Heart left ventricle (tissue), 16 donors: ENCODE measurements at places on chromosomes 3 and 15. TPM values are rescaled to one million over a fixed set of nuclear protein-coding genes. Genes with fewer than 3 reads are reported as not detected.

- H3K4me1 ChIP-seq, result peaks cover 38% of the 10 kb centered on the region
- peak; percentile 71 for DNase-seq
- H3K27ac ChIP-seq, result peak overlapping the region; percentile 92
- H3K36me3 ChIP-seq, result peaks cover 37% of the 10 kb centered on the region
- peak overlapping the region; percentile 96 for H3K4me3 ChIP-seq
Measured at GRCh38 chr3:40309925-40310695, 603 bp downstream of the EIF1B start.

DNA sequence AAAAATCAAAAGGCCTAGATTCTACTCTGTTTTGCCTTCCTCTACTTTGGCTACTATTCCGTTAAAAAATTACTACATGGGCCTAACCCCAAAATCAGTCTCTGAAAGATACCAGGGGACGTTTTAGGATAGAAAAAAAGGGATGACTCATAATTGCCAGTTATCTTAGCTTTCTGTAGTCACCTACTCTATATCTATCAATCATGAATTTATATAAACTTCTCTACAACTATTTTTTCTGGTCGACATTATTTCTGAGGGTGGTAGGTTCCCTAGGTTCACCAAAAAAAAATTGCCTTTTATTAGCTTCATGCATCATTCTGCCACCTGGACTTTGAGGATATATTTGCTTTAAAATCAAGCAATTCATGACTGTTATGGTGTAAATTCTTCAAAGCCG lies 36.5 kb downstream of the RAF1 start:
- no peak overlapping the region for H3K4me3 ChIP-seq
- H3K27me3 ChIP-seq, result no peaks in the 10 kb centered on the region
- DNase-seq, result no peak
- H3K36me3 ChIP-seq, result no peaks in the 10 kb centered on the region
- H3K4me1 ChIP-seq, result peaks cover 11% of the 10 kb centered on the region

- peak overlapping the region; percentile 45 for H3K27ac ChIP-seq
- H3K4me3 ChIP-seq, result peak overlapping the region; percentile 39
- H3K4me1 ChIP-seq, result peaks cover 52% of the 10 kb centered on the region
Measured at GRCh38 chr15:85329561-85330422, 50.6 kb upstream of the AKAP13 start.

GRCh38 chr15:52661909-52662308 lies 17.3 kb downstream of the ATOSA start:
- H3K4me3 ChIP-seq, result no peak overlapping the region
- no peak for DNase-seq
- peaks cover 19% of the 10 kb centered on the region for H3K4me1 ChIP-seq
- no peaks in the 10 kb centered on the region for H3K27me3 ChIP-seq
- H3K36me3 ChIP-seq, result peaks cover 92% of the 10 kb centered on the region

- no peaks in the 10 kb centered on the region for H3K27me3 ChIP-seq
- H3K4me3 ChIP-seq, result no peak overlapping the region
- H3K36me3 ChIP-seq, result no peaks in the 10 kb centered on the region
Measured at GRCh38 chr3:38564631-38565338, 68.6 kb downstream of the EXOG start.

GRCh38 chr15:57376696-57377477 lies 582 bp downstream of the CGNL1 start:
- H3K27ac ChIP-seq, result peak overlapping the region; percentile 38

DNA sequence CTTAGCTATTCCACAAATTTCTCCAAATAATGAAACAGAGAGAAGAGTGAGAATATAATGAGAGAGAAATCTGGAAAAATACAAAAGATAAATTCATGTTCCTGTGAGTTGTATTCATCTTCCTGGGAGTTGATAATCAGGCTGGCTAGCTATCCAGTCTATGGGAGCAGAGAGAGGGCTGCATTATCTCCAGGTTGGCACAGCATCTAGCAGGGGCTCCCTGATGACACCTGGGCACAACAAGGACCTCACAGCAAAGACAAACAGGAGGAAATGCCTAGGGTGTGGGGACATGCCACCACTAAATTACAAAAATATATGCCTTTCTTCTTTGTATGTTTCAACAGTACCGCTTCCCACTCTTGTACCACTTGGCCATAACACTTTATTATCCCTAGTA lies 1.9 kb downstream of the EHD4 start:
- no peaks in the 10 kb centered on the region for H3K27me3 ChIP-seq
- peak overlapping the region; percentile 84 for H3K4me3 ChIP-seq
- peak overlapping the region; percentile 96 for H3K27ac ChIP-seq
- no peaks in the 10 kb centered on the region for H3K36me3 ChIP-seq

DNA sequence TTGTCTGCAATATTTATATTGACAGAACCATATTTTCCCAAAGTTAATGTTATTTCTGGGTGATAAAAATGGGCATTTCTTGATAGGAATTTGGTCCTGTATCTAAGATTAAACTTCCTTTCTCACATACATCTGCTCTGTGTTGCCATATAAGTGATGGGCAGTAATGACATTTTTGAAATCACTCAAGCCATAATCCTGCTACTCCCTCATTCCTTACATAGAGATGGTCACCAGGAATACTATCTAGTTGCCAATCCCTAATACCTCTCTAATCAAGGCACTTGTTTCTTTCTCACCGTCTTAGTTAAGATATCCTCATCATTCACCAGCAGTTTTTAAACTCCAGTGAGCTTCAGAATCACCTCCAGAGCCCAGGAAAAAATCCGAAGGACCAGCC lies 68.4 kb downstream of the FSIP1 start:
- no peaks in the 10 kb centered on the region for H3K27me3 ChIP-seq
- H3K4me1 ChIP-seq, result no peaks in the 10 kb centered on the region
- H3K4me3 ChIP-seq, result no peak overlapping the region
- no peaks in the 10 kb centered on the region for H3K36me3 ChIP-seq
- no peak for DNase-seq
- no peak overlapping the region for H3K27ac ChIP-seq

- H3K36me3 ChIP-seq, result peaks cover 14% of the 10 kb centered on the region
- H3K4me3 ChIP-seq, result no peak overlapping the region
- H3K27me3 ChIP-seq, result no peaks in the 10 kb centered on the region
- no peak overlapping the region for H3K27ac ChIP-seq
- H3K4me1 ChIP-seq, result no peaks in the 10 kb centered on the region
- DNase-seq, result no peak
Measured at GRCh38 chr3:45443459-45443858, 55.1 kb downstream of the LARS2 start.

GRCh38 chr3:196175116-196175625 lies 36.0 kb downstream of the ZDHHC19 start:
- H3K36me3 ChIP-seq, result no peaks in the 10 kb centered on the region
- H3K27me3 ChIP-seq, result no peaks in the 10 kb centered on the region
- no peak for DNase-seq
- H3K4me3 ChIP-seq, result no peak overlapping the region

CAND2 gene
- total RNA-seq, result 75.1 TPM

MKRN2OS gene
- not detected for total RNA-seq

CD96 gene
- total RNA-seq, result 4.4 TPM
